ENCODE measurements at places on chromosomes 2 and 18. TPM values are rescaled to one million over a fixed set of nuclear protein-coding genes. Genes with fewer than 3 reads are reported as not detected.

- no peak for DNase-seq
Measured at GRCh38 chr18:31061945-31062344, 19.4 kb upstream of the DSC3 start.

DQX1 gene
- total RNA-seq = 0.76 TPM

DNA sequence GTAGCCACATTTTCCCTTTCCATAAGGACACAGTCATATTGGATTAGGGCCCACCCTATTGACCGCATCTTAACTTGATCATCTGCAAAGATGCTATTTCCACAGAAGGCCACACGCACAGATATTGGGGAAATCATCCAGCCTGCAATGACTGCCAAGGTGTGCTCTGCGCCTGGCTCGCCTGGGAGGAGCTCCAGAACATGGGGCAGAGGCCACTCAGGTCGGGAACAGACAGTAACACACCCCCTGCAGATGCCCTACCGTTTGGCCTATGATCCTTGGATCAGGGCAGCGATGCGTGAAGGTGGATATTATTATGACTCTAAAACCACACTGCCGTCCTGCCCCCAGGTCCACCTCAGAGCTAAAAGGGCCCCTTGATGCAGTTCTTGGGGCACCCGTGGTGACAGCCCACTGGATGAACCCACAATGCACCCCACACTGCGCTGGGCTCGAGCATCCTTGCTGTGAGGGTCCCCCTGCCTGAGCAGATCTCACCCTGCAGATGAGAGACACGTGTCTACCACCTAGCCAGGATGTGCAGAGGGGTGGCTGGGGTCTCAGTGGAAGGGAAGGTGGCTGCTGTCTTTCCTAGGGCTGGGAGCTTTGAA lies 72.9 kb upstream of the ZNF516 start:
- no peak for DNase-seq

IKZF2 gene
- 5.8 TPM for total RNA-seq

XIRP2 gene
- 0.11 TPM for total RNA-seq

UPP2 gene
- total RNA-seq = not detected

- no peak for DNase-seq
Measured at GRCh38 chr2:165239230-165239629, at the start of gene SCN2A. SCN2A (plus strand) TSS chr2:165239414; CDS start chr2:165295824, 56,410 bp downstream.

DNA sequence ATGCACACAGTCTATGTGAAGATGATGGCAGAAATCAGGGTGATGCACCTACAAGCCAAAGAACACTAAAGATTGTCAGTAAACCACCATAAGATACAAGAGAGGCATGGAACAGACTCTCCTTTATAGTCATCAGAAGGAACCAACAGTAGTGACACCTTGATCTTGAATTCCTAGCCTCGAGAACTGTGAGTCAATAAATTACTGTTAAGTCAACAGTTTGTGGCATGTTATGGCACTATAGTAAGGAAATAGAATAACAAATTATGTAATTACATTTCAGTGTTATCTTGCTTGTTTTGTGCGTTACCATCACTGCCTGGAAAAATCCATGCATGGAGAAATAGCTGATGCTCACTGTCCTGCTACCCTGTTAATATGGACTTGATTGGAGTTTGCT lies 110.2 kb upstream of the LRP1B start:
- DNase-seq = no peak

- no peak for DNase-seq
Measured at GRCh38 chr18:56000041-56000440, 412.0 kb upstream of the TCF4 start.

GALNT5 gene
- total RNA-seq = 0.06 TPM

DNA sequence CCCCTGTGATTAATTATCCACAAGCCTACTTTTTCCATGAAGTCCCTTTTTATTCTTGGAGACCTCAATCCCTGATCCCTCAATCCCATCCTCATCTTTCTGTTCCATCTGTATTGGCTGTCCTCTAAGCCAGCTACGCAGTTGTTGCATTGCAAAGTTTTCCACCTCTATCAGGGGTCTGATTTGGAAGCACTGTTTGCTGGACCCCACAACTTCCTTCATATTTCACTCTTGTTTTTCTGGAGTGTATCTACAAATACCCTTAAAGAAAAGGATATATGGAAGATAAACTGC lies 22.4 kb downstream of the FN1 start:
- DNase-seq = no peak

GRCh38 chr2:100957996-100958653 lies 44.0 kb upstream of the RPL31 start:
- no peak for DNase-seq

GRCh38 chr2:42414648-42415047 lies 53.6 kb upstream of the COX7A2L start:
- no peak for DNase-seq

DNA sequence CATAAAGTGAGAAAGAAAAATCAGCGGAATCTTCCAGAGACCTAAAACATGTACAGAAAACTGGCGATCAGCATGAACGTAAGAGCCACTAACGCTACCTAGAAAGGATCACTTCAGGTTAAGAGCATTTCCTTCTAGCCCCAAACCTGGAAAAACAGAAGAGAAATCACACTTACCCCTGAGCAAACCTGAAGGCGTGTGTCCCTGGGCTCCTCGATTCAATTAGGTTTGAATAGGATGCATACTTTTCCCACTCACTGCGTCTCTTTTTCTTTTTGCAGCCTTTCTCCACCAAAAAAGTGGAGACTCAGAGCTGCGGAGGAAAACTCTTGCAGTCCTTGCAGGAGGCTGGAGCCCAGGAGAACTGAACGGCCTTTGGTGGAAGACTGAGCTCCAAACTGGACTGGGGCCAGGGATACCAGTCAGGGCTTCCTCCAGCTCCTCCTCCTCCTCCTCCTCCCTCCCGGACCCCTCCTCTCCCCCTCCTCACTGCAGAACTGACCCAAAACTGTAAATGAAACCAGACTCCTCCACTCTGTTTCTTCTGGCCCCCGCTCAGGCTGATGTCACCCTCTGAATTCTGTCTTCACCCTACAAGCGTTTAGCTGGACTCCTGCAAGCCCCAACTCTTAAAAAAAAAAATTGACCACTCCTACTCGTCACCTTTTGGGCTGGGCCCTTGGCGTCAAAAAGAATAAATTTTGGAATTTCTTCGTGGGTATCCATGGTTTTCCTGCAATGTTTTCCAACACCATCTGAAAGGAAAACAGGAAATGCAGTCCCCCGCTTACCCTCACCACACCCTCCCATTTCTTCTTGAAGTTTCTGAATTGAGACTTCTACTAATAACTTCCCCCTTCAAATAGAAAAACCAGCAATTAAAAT lies at the start of gene COL6A3:
COL6A3 (minus strand) TSS at position 388 of the 885 bp plus-strand sequence. CDS start 17,347 bp downstream, outside the sequence.
- no peak for DNase-seq

HSBP1L1 gene
- 1.0 TPM for total RNA-seq

OR6B2 gene
- total RNA-seq = not detected

DNA sequence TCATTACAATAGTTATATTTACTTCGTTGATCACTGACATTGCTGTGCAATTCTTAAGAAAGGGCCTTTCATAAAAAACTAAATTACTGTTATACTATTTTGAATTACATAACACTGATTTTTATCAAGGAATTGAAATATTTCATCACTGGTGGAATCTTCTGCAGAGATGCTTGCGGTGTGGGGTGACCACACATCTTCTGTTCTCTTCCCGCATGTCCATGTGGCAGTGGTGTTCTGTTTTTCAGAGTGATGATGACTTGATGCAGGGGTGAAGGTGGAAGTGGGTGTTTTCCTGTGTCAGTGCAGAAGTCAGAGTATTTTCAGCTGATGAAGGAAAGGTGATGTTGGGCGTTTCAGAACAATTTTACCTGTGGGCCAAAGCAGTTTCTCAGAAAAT lies 7.0 kb downstream of the CNDP2 start:
- no peak for DNase-seq
